ENCODE measurements at places on chromosomes 1 and 21. TPM values are rescaled to one million over a fixed set of nuclear protein-coding genes. Genes with fewer than 3 reads are reported as not detected.

DNA sequence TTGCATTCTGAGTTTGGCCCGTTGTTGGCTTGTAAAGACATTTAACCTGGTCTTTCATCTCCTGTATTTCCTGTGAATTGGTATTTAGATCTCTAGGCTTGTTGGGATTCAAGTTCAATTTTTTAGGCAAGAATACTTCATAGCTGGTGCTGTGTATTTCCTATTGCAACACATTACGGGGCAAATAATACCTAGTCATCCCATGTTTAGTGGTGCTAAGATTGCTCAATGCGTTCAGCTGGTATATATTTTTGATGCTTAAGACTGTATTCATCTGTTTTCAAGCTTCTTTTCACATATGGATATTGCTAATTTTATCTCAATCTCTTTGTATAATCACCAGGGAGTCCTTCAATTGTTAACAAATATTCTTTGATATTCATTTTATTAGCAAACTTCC is 87.5 kb upstream of the ZBTB18 start:
- DNase-seq, result no peak

Gene ZNF644
- 104 TPM for total RNA-seq

DNA sequence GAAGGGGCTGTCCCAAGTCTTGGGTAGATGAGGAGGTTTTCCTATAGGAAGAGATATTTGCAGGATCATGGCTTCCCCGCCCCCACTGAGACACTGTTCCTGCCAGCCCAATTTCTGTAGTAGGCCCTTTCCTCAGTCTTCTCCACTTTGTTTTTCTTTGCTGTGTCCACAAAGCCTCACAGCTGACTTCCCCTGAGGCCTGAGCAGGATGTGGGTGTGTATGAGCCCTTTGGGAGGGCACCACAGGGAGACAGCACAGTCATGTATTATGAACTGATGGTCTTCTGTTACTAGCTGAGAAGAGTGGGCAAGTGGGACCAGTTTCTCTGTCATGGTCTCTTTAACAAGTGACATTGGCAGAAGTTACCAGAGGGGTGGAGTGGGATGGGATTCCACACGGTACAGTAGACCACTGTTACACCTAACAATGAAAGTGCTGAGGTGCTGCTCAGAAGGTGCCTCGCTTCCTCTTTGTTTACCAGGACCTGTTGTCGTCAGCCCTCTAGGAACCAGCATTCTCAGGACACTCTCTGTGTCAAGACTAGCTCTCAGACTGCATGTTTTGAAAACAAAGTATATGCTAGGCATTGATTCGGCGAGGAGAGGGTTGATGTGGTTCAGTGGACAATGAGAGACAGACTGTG is 253.8 kb upstream of the HOOK1 start:
- no peak for DNase-seq

GRCh38 chr1:82858031-82858430 is 1057.3 kb downstream of the ADGRL2 start:
- DNase-seq, result no peak

Gene SLC5A9
- not detected for total RNA-seq

GRCh38 chr1:200877839-200878551 is 5.2 kb downstream of the GPR25 start:
- DNase-seq, result no peak

GRCh38 chr1:73859227-73859626 is 338.7 kb downstream of the LRRIQ3 start:
- DNase-seq, result no peak

DNA sequence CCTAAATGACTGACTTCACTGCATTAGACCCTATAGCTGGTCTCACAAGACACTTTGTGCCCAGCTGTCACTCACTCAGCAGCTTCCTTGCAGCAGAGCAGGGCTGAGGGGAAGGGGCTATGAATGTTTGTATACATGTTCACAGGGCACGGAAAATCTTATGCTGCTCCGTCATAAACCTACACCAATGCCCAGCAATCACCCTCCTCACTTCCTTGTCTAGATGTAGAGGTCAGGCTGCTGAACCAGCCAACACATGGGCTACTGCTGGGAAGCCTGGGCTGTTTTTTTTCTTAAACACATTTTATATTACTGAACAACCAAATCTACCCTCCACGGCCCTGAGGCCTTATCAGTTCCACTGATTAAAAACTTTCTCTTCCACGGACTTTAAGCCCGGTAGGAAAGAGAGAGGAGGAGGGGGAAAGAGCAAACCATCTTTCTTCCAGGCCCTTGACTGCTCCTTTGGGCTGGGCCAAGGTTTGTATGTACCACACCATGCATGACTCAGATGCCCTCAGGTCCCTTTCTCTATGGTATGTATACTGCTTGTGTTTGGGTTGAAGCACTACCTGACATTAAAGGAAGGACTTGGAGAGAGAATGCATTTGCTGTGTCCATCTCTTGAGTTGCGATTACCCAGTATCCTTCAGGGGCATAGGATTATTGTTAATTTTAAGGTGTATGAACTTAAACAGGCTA is 12.7 kb downstream of the MTFR1L start:
- no peak for DNase-seq

DNA sequence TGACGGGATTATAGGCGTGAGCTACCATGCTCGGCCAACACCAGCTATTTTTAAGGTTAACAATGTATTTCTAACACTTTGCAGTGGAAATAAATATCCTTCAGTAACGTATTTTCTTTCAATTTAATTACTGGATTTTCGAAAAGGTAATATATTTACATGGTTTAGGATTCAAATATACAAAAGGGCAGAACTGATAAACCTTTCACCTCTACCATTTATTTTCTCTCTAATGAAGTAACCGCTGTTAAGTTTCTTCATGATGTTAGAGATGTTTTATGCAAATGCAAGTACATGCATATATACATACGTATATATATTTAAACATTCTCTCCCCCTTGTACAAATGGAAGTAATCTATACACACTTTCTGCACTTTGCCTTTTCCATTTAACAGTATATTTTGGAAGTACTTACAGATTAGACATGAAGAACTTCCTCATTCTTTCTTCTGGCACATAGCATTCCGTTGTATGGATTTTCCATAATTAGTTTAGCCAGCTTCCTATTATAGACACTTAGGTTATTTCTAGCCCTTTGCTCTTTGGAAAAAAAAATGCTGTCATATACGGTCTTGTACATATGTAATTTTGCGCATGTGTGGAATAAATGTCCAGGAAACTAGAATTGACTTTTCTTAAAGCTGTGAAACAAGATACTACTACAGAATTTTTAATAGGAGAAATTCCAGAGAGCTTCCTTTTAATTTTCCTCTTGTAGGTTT is 14.9 kb upstream of the HJV start:
- DNase-seq, result no peak

- no peak for DNase-seq
Observed at GRCh38 chr1:165476776-165477175, 31.9 kb upstream of the RXRG start.

- DNase-seq, result no peak
Observed at GRCh38 chr1:193426061-193426460, 239.6 kb upstream of the B3GALT2 start.

GRCh38 chr1:21263052-21263429 is 27.2 kb downstream of the ECE1 start:
- no peak for DNase-seq

Data from T-cell (primary cell).